ENCODE measurements at places on chromosomes 4 and X. TPM values are rescaled to one million over a fixed set of nuclear protein-coding genes. Genes with fewer than 3 reads are reported as not detected.

Gene RAI2
- under 0.01 TPM for total RNA-seq

Gene CCKAR
- total RNA-seq = not detected

Gene JAKMIP1
- total RNA-seq = not detected

Gene FAM184B
- not detected for total RNA-seq

Gene KLB
- under 0.01 TPM for total RNA-seq

Gene COL4A6
- 11.9 TPM for total RNA-seq

Gene F9
- total RNA-seq = not detected

Gene LUZP4
- not detected for total RNA-seq

Gene RBM47
- 2.3 TPM for total RNA-seq

Gene MAGEE2
- total RNA-seq = not detected

Gene SNCA
- total RNA-seq = 7.9 TPM

Gene S100P
- total RNA-seq = not detected

Gene GC
- not detected for total RNA-seq

Gene CXCL8
- 429 TPM for total RNA-seq
